NCI-H1417 (cell line): ENCODE measurements at places on chromosomes 1 and 21.

GRCh38 chr21:43985690-43986251 lies 26.3 kb upstream of the TRAPPC10 start:
- no peak for DNase-seq

GRCh38 chr1:39016604-39017171 lies 9.5 kb upstream of the NDUFS5 start:
- DNase-seq, result no peak

- no peak for DNase-seq
Observed at GRCh38 chr1:234667600-234668576, 57.9 kb upstream of the IRF2BP2 start.

DNA sequence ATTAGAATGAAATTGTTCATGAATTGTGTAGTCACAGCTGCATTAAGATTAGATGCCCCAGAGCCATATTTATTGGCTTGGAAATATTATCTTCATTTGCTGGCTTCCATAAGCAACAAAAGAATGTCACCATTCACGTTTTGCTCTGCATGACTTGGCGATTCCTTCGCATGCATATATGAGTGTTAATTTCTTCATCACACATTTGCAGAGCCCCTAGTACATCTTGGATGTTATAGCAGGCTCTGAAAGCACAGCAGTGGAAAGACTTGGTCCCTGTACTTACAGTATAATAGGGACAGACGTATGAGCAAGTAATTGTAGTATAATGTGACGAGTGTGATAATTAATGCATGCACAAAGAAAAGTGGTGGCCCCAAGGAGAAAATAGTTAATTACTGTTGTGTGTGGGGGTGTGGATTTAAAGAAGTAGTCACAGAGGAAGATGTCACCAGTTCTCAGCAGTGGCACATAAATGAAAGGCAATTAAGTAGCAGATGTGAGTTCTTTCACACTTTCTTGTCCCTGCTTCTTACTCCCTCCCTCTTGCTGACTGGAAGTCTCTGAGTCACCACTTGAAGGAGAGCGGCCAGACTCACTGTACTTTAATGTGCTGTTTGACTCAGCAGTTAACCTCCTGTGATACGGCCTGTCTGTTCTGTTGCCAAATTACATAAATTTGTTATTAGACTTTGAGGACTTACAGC lies 21.0 kb downstream of the S100A10 start:
- DNase-seq, result no peak

- DNase-seq, result peak; percentile 26
Observed at GRCh38 chr1:70509996-70510876, 99.2 kb downstream of the CTH start.

DNA sequence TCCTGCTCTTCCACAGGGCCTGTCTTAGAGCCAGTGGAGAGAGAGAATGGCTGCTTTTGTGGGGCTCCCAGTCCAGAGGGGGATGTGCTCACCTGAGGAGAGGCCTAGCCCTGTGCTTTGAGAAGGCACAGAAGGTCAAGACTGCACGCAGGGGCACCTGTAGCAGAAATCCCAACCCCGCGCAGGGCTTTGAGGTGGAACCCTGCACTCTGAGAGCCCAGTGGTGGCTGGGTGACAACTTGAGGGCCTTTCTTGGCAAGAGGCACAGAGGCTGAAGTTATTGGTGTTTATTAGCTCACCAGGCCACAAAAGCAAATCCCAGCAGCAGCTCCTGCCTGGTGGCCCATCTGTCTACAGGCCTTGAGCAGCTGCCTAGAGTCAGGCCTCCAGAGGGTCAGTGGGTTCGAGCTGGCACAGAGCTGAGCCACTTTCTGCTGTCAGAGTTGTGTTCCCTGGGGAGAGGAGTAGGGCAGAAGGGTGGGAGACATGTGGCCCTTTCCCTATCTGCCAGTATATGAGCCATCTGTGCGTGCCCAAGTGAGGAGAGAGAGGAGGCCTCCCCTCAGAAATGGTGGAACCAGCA lies 31.4 kb downstream of the SZRD1 start:
- DNase-seq, result no peak

DNA sequence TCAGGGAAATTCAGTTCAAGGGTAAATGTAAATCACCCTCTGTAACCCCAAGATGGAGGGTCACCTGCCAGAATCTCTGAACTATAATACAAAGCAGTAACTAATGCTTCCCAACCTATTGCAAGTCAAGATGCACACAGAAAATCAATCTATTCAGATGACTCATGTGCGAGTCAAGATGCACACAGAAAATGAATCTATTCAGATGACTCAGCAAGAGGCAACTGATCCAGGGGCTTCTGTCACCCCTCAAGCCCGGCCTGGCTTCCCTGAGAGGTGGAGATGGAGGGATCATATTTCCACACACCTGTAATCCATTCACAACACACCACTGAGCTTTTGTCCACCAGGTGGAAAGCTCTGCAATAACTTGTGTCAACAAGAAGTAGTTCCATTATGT lies 17.4 kb upstream of the HIVEP3 start:
- DNase-seq, result peak; percentile 80

GRCh38 chr1:65751961-65752360 lies 40.7 kb upstream of the PDE4B start:
- DNase-seq, result no peak

- DNase-seq, result no peak
Observed at GRCh38 chr1:15261155-15262002, 14.4 kb downstream of the FHAD1 start.

GRCh38 chr1:58782178-58783089 lies 1.4 kb downstream of the JUN start:
- peak; percentile 80 for DNase-seq
